ENCODE measurements at places on chromosomes 16 and 17.
A peak's percentile ranks its signal among the peaks of the same experiment; 100 is the strongest.

- no peak for DNase-seq
Measured at GRCh38 chr16:50021544-50021943, 3.5 kb upstream of the CNEP1R1 start.

- no peak for DNase-seq
Measured at GRCh38 chr17:32558997-32559650, 72.3 kb downstream of the CDK5R1 start.

- no peak for DNase-seq
Measured at GRCh38 chr17:56096026-56096810, 57.1 kb upstream of the ANKFN1 start.

GRCh38 chr16:66899310-66899944, 19.1 kb downstream of the PDP2 start:
- no peak for DNase-seq

DNA sequence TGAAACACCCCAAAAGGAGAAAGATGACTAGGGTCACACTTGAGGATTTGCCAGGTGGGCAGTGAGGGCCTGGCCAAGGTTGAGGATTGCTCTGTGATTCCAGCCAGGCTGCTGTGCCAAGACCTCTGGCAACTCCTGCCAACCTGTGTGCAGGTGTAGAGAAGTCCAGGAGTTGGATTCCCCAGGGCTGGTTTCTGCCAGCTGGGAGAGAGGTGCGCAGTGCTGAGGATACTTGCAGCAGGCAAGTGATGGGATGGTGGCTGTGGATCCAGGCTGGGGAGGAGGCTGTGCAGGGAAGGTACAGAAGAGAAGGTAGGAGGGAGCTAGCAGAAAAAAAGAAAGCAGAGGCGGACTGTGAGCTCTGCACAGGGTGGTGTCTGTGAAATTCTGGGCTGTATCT, 6.6 kb downstream of the RIPOR1 start:
- DNase-seq = no peak

DNA sequence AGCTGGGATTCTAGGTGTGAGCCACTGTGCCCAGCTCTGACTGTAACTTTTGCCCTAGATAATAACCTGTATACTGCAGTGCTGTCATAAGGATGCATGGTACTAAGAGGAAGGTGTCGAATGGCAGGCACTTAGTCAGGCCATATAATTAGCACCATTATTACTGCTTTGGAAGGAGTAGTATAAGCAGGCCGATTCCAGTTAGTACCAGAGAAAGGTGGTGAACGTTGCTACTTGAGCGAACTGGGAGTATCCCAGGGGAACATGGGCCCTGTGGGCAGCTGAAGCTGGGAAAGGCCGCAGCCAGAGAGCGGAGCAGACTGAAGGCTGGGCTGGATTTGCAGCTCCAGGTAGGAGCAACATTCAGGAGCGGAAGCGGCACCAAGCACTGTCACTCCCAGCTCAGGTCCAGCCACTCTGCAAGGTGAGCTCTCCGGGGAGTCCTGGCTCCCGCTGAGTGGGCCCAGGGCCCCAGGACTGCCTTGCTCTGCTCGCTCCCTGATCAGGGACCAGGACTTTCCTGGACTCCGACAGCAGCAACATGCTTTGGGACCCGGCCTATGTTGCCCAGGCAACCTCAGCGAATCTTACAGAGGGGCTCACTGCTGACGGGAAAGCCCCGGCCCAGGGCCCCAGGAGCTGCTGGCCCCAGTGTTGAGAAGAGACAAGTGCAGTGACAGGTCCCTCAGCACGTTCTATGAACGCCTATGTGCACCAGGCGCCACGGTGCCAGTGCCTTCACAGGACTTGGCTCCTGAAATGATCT, 28.6 kb downstream of the C16orf74 start:
- no peak for DNase-seq

GRCh38 chr17:35791681-35792350, 3.6 kb downstream of the MMP28 start:
- DNase-seq = no peak

- no peak for DNase-seq
Measured at GRCh38 chr17:82314727-82315605, 2.4 kb downstream of the CD7 start.

DNA sequence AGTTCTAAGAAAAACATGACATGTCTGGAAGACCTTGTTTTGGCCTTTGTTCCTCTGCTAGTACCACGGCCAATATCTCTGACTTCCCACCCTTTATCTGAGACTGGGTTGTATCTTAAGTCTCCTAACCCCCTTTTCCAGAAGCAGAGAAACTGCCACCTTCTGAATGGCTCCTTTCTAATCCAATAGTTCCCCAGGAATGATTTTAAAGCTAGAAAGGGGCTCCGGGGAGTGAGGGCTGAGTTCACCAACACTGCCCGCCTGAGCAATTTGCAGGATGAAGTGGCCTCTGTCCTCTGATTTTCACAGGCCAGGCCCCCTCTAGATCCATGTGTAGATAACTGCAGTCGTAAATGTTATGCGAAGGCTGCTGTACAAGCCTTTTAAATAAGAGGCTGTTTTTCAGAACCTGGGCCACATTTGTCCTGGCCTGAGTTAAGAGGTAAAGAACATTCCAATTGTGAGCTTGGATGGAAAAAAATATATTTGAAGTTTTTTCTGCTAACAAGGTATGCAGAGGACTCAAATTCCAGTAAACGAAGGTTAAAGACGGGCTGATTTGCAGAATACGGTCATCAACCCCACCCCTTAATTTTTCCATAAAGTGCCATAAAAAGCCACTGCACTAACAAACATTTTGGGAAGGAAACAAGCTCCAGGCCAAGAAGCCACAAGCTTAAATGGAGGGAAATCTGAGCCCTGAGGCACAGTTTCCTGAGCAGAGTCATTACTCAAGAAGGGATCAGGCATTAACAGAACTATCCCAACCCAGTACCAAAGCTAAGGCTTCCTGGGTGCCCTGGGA, 117.0 kb upstream of the MAF start:
- no peak for DNase-seq

DNA sequence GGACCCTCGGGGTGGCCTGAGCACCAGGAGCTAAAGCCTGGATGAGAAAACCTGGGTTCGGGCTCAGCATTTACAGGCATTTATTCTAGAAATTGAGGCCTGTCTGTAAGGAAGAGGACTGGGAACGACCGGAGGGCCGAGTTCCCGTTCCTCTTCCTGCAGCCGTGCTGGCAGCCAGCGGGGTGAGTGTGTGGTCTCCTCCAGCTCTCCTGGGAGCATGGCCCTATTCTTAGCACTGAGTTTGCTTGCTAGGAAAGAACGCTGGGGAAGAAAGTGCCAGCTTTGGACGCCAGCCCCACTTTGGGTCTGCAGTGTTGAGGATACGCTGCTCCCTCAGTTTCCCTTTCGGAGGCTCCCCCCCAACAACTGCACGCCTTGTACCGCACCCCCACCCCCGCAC, 49.6 kb downstream of the MGAT5B start:
- DNase-seq = no peak

GRCh38 chr17:6067060-6067459, 3.1 kb upstream of the WSCD1 start:
- no peak for DNase-seq

- DNase-seq = no peak
Measured at GRCh38 chr17:48439875-48440505, 10.0 kb upstream of the SKAP1 start.

- DNase-seq = no peak
Measured at GRCh38 chr17:59695945-59696681, 11.1 kb downstream of the PTRH2 start.

- no peak for DNase-seq
Measured at GRCh38 chr17:35003778-35004177, 23.5 kb downstream of the LIG3 start.

DNA sequence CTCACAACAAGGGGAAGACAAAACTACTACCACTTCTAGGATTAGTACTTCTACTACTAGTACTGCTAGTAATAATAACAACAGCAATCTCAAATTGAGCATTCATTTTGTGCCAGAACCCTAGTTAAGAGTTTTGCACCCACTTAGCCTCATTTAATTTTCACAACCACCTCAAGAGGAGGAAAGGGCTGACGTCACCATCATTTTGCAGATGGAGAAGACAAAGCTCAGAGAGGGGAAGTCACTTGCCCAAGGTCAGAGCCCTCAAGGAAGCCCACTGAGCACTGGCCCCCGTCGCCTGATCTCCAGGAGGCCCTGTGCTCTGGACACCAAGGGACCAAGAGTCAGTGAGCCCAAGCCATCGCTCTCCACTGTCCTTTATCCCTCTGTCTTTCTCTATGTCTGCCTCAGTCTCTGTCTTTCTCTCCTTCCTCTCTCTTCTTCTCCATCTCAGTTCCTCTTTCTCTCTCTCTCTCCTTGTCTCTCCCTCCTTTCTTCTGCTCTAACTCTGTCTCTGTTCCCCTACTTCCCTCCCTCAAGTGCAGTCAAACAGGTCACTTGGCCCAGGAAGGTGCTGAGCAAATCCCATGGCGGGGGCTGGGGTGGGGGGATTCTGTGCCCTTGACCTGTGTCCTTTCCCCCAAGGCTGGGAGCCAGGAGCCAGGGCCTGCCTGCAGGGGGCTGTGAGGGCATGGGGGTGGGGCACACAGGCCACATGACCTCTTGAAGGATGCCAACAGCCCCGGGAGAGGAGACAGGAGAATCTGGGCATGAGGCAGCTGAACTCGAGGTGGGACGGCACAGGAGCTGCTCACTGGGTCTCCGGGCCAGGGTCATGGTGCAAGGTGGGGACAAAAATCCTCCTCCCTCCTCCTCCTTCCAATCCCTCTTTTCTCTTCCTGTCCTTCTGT, 11.2 kb upstream of the NGFR start:
- DNase-seq = no peak

DNA sequence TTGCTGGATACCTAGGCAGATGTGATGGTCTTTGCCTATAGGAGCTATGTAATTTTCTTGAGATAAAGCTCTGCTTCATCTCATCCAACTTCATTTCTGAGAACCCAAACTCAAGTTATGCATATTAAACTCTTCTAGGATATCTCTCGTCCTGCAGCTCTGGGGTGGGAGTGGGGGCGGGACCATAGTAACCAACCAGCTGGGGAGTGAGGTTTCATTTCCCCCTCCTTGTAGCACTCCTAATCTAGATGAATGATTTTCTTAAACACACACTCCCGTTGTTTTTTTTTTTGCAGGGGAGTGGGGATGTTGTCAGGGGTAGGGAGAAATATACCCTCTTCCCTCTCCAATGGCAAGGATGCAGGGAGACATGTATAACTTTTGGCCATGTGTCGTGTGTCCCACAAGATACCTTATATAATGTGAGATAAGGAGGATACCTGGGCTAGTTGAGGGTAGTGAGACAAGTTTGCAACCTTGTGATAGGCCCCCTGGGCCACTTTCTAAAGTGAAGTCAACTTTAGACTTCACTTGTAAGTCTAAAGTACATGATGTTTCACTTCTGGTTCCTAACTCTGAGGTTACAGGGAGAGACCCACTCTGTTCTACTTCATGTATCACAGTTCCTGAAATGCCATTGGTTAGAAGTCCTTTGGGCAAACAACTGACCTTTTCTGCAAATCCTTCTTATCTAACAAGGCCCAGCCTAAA, 10.5 kb upstream of the HEATR6 start:
- no peak for DNase-seq

DNA sequence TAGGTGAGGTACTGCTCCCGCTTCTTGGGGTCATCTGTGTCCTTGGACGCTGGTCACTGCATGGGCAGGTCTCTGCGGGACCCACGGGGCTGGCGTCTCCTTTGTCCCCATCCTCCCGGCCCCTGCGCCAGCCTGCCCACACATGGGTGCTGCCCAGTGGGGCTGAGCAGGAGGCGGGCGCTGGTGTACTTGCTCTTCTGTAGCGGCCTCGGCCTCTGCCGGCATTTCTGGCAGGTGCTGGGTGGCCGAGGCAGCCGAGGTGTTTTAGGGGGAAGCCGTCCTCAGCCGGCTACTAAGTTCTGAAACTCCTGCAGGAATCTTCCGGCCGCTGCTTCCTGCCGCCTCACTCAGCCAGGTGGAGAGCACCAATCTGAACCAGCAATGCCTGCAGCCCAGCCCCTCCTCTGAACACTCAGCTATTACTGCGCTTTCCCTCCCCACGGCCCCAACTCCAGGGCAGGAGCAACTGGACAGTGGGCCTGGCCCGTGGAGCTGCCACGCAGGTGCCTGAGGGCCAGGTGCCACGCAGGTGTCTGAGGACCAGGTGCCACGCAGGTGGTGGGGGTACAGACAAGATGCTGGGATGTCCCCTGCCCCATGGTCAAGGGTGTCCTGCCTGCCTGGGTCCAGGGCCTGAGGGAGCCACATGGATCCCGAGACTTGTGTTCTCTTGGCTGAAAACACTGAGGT, 10.0 kb downstream of the DECR2 start:
- DNase-seq = no peak

GRCh38 chr17:29157310-29157709, 22.9 kb downstream of the MYO18A start:
- no peak for DNase-seq

- DNase-seq = no peak
Measured at GRCh38 chr17:6642592-6642991, 1.7 kb downstream of the TXNDC17 start.

DNA sequence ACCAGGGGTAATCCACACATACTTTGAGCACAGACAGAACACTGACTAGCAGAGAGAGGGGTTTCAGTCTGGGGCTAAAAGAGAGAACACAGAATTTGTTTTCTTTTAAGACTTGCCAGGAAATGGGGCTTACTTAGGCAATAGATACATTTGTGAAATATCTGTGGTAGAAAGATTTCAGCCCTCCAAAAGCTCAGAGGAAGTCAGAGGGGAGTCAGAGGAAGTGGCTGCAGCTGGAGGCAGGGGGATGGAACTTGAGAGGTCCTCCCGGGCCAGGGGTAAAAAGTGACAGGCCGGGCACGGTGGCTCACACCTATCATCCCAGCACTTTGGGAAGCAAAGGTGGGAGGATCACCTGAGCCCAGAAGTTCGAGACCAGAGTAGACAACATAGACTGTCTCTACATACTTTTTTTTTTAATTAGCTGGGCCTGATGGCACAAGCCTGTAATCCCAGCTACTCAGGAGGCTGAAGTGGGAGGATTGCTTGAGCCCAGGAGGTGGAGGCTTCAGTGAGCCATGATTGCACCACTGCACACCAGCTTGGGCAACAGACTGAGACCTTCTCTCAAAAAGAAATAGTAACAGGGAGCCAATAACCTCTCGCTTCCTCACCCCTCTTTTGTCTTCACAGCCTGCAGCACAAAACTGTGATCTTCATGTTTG, 49.9 kb downstream of the NLRC5 start:
- DNase-seq = no peak

DNA sequence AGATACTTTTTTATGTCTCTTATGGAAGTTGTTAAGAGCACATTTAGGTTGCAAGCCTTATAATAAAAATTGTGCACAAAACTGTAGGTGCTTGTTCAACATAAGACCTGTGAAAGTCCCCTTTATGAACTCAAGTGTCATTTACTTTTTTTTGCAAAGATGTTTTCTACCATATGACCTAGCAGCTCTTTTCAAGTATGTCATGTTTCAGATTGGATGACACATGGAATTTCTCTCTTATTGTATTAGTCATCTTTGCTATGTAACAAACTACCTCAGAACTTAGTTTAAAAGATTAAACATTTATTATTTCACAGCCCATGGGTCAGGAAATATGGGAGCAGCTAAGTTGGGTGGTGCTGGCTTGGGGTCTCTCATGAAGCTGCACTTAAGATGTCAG, 57.9 kb downstream of the PHKB start:
- DNase-seq = no peak

- DNase-seq = no peak
Measured at GRCh38 chr17:39400547-39401411, 647 bp downstream of the FBXL20 start.

GRCh38 chr17:18257982-18258355, 569 bp downstream of the FLII start:
- DNase-seq = peak; percentile 21

Data from NCI-H748 treated with DMSO at 0.1 percent for 48 hours (cell line).